Upper lobe of right lung (tissue), 1 donor: ENCODE measurements at places on chromosomes 3 and 15. TPM values are rescaled to one million over a fixed set of nuclear protein-coding genes. Genes with fewer than 3 reads are reported as not detected.

GRCh38 chr15:89412905-89413411 lies 78.3 kb upstream of the POLG start:
- DNase-seq = peak; percentile 12

DNA sequence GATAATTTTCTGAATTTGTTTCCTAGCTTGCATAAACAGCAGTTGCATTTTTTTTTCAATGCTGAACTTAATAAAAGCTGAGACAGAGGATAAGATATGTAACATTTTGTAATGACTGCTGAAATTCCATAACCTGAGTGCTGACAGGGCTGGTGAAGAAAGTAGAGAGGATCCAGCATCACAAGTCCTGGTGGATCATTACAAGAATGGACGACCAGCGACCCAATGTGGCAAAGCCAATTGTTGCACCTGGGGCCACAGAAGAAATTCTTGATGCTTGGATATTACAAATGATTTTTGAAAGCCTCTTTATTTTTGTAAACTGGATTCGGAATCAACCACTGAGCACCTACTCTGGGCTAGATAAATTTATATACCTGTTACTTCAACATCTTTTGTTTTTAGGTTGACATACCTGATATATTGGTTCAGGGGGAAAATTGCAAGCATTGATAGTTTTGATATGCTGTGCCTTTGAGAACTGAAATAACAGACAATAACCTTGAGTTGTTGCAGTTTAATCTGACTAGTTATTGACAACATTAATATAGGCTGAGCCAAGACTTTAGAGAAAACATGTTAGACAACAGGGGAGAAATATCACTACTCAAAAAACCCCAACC lies 3.9 kb upstream of the ACTL6A start:
- DNase-seq = no peak

- no peak for DNase-seq
Observed at GRCh38 chr15:66006986-66007385, 137.7 kb downstream of the RAB11A start.

DNA sequence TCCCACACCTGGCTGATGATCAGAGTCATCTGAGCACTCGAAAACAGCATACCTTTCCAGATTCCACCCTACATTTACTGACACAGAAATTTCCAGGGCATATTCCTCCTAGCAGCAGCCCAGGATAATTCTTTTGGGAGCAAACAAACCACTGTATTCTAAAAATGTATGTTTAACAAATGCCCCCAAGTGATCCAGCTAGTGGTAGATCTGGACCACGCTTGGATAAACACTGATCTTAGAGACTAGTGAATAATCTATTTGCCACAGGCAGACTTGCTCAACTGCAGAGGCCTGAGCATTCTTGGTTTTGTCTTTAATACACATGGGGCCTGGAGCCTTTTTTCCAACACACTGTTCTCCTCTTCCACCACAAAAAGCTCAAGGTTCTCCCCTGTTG lies 89.6 kb downstream of the TM4SF4 start:
- no peak for DNase-seq

- no peak for DNase-seq
Observed at GRCh38 chr3:57061556-57061955, 1.1 kb downstream of the SPATA12 start.

The SSUH2 gene
- total RNA-seq = not detected

The ZNF501 gene
- 4.5 TPM for total RNA-seq

The FAM107A gene
- 91.5 TPM for total RNA-seq
